ENCODE measurements at places on chromosomes 11 and 22. TPM values are rescaled to one million over a fixed set of nuclear protein-coding genes. Genes with fewer than 3 reads are reported as not detected.
A peak's percentile ranks its signal among the peaks of the same experiment; 100 is the strongest.

The IZUMO1R gene
- polyA plus RNA-seq = not detected

The SYT8 gene
- not detected for polyA plus RNA-seq

The TRIM49C gene
- polyA plus RNA-seq = not detected

The NCAPH2 gene
- 30.8 TPM for polyA plus RNA-seq

DNA sequence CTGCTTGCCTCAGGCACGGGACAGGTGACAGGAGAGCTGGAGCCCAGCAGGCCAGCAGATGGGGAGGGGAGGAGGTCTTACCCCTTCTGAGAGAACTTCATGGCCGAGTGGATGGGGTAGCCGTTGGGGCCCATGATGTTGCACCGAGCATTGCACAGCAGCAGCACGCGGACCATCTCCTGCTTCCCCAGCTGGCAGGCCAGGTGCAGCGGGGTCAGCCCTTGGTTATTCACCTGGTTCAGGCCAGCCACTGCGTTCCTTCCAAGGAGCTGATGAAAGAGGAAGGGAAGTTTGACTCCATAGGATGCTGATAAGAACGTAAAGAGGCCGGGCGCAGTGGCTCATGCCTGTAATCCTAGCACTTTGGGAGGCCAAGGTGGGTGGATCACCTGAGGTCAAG is 29.4 kb upstream of the BAIAP2L2 start:
- DNase-seq = no peak

DNA sequence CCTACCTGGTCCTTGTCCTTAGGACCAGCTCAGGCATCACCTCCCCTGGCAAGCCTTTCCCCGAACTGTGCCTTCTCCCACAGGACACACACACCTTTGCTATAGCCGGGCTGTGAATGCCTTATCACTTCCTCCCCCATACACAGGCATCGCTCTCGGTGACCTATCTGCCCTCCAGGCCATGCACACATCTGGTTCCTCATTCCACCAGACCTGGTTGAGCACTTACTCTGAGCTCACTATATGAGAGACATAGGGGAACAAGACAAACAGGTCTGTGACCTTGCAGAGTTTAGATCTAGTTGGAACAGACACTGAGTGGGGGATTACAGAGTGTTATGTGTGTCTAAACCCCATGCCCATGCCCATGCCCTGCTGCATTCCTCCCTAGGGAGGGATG is 3.1 kb upstream of the BCR start:
- DNase-seq = no peak

- no peak for DNase-seq
Measured at GRCh38 chr11:57338142-57338541, at the start of gene P2RX3. P2RX3 (plus strand) TSS chr11:57338352; CDS start chr11:57338551, 199 bp downstream.

DNA sequence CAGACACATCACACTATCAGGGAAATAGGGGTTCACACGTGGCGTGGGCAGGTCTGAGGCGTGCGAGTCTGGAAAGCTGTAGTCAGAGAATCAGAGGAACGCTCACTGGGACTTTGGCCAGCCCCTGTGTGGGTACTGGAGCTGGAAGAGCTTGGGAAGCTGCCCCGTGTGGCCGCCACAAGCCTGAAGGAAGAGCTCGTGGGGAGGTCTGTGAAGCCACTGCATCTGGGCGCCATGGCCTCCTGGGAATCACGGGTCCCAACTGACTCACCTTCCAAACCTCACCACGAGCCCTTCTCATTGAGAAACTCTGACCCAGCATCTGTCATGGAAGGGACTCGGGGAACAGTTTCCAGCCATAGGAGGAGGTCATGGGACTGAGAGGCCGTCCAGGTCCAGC is 5.9 kb upstream of the MRGPRF start:
- DNase-seq = peak; percentile 71

- DNase-seq = peak; percentile 99
Measured at GRCh38 chr11:94794287-94795168, 26.4 kb downstream of the AMOTL1 start.

- DNase-seq = no peak
Measured at GRCh38 chr11:4466131-4466870, 16.1 kb upstream of the OR52K1 start.

DNA sequence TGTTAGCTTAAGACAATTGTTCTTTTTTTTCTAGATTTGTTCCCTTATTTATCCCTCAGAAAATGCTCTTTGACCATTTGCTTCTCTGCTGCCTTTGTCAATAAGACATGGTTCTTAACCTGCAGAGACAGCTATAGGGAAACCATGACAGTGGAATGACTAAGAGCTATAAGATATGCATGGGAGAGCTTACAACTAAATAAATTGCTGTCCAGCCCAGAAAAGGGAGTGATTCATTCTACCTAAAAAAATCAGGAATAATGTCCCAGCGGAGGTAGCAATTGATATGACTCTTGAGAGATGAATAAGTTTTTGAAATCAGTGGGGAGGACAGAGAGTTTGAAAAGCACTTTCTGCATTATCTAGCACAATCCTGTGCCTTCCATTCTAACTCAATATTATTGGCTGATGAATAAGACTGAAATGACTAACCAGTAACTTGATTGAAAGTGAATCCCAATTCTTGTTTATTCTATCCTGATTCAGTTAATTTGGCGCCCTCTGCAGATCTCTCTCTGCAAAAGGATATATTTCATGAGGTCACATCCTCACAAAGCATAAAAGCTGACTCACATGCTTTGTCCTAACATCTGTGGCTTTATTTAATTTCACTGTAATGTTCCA is 680.5 kb upstream of the API5 start:
- no peak for DNase-seq

DNA sequence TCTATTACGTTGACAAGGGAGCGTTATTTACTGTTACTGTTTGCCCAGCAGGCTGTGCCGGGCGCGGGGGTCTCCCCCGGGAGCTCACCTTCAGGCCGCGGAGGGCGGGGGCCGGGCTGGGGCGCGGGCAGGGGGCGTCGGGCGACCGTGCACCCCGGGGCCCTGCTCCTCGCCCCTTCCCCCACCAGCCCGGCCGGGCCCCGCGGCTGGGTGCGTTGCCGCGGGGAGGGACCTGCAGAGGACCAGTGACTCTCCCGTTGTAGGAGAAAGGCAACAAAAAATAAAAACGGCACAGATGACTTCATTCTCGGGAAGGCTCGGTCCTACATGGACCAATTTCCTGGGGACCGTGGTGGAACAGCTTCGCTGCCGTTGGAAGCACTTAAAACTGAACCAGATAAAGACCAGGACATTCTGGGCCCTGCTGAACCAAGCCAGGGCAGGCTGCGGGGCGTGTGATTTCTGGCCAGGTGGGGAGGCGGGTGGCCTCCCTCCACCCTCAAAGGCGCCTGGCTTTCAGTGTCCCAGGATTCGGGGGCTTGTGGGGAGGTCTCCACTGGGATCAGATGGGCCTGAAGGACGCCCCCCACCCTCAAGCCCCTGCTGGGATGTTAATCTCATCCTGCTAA is 57.4 kb downstream of the IGLL1 start:
- DNase-seq = no peak

DNA sequence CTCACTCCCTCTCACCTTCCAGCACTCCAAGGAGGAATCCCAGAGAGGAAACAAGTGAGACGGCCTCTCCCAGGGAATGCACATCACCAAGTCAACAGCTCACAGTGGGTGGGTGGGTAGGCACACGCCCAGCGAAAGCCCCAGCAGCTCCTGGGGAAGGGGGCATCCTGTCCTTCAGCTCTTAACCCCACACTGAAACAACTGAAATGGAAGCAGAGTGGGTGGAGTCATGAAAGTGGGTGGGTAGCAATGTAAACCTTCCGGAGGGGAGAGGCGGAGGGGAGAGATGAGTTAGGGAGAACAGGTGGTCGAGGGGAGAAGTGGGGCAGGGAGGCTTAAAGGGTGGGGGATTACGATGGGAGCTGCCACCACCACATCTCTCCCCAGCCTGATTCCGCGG is 5.4 kb downstream of the MCHR1 start:
- DNase-seq = no peak

DNA sequence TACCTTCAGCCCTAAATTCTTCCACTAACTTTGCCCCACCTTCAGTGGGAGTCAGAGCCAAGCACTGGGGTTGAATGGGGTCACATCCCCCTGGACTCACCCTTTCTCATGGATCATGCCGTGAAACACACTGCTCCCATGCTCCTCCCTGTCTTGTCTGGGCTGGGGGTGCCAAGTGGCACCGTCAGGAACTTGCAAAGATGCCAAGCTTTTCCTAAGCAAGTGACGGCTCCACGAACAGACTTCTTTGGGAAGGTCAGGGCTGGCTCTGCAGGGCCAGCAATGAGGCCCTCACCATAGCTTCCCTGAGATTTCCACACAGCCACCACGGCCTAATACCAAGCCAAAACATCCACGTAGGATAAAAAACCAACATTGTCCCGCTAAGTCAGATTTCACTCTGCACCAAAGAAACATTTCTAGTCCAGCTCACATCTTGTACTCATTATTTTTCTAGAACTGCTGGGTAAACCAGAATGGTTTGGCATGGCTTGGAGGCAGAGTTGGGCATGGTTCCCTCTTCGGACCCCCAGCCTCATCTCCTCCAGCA is 76.5 kb downstream of the NAT10 start:
- DNase-seq = no peak

- DNase-seq = peak; percentile 95
Measured at GRCh38 chr11:115924744-115925567, 420.7 kb upstream of the CADM1 start.

DNA sequence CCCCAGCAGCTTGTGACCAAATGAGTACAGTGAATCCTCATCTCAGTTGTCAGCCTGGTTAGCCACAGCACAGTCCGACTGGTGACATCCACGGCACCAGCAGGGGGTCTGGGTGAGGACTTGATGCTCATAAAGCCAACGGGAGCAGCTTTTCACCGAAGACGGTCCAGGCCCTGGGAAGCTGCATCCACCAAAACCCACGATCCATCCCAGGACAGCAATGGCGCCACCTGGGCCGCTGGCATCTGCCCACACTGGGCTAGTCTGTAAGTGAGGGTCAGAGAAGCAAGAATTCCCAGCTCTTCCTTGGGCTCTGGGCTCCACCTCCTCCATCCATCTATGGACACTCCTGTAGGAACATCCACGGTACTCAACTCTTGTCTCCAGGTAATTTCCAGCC is 25.1 kb upstream of the FXYD6 start:
- DNase-seq = no peak

GRCh38 chr11:117843666-117844484 is 19.3 kb upstream of the FXYD2 start:
- peak; percentile 59 for DNase-seq

DNA sequence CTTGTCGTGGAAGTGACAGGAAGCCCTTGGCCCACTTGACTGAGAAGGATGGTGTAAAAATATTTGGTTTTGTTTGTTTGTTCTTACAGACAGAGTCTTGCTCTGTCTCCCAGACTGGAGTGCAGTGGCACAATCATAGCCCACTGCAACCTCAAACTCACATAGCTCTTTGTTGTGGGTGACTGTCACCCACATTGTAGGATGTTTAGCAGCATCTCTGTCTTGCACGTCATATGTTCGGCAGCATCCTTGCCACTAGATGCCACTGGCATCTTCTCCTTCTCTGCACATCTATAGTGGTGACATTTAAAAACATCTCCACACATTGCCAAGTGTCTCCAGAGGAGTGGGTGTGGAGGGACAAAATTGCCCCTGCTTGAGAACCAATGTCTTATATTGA is 56.8 kb downstream of the PRR5L start:
- no peak for DNase-seq

Measured in IMR-90 (cell line).